Esophagus squamous epithelium (tissue), 5 donors: ENCODE measurements at places on chromosomes 5 and 9.

DNA sequence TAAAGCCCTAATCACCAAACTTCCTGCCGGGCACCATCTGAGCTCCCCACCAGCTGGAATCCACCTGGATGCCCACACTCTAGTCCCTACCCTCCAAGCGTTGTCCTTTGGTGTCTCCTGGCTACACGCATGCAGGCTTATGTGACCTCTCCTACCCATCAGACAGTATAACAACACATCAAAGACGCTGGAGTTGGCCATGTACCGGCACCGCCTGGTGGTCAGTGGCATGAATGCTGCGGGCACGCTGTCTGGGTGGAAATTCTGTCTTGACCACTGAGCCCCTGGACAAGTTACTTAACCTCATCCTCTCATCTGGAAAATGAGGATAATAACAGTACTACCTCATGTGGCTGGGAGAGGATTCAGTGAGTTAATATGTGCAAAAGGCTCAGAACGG lies 23.4 kb upstream of the CORO2A start:
- DNase-seq: no peak

GRCh38 chr9:125472562-125472925 lies 210.9 kb downstream of the GAPVD1 start:
- no peak for DNase-seq

DNA sequence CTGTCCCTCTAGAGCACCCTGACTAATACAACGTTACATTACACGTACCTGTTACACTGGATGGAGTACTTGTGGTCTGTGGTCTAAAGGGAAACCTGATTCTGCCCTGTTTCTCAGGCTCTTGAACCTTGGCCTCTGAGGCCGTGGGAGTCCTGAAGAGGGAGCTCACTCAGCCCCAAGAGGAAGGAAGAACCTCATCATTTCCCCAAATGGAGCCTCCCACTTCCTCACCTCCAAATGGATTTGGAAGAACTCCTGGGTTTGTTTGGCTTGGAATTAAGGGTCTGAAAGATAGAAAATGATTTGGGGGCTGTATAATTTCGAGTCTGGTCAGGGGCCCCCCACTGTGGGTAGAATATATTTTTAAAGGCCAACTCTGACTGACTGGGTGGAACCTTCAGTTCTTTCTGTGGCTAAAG lies 200.2 kb downstream of the SEMA6A start:
- no peak for DNase-seq

DNA sequence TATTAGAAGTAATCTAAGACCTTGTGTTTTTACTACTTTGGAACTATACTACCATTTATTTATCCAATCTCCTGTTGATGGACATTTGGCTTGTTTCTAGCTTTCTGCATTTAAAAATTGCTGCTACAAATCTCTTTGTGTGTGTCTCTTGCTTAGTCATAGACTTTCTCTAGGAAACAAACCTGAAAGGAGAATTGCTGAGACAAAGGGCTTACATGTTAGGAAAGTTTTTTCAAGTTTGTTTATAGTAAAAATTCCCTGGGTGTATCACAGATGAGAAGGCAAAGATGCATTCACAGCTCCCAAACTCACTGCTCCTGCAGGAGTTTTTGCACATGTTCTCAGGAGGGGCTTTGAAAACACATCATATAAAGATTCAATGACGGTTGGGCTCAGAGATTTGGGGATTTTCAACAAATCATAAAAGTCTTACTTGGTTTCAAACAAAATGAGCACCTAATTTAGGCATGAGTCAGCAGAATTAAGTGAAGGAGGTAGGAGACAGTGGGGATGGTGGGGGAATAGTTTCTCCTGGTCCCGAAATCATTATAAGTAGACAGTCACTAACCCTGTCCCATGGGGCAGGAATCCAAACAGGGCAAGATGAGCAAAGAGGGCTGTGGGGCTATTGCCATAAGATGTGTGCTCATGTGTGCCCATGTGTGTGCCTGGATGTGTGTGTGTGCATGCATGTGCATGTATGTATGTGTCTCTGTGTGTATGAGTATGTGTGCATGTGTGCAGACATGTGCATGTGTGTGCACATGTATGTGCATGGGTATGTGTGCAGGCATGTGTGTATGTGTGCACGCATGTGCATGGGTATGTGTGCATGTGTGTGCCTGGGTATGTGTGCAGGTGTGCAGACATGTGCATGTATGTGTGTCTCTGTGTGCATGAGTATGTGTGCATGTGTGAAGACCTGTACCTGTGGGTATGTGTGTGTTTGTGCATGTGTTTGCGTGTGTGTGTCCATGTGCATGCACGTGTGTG lies 43.4 kb upstream of the S1PR3 start:
- no peak for DNase-seq

DNA sequence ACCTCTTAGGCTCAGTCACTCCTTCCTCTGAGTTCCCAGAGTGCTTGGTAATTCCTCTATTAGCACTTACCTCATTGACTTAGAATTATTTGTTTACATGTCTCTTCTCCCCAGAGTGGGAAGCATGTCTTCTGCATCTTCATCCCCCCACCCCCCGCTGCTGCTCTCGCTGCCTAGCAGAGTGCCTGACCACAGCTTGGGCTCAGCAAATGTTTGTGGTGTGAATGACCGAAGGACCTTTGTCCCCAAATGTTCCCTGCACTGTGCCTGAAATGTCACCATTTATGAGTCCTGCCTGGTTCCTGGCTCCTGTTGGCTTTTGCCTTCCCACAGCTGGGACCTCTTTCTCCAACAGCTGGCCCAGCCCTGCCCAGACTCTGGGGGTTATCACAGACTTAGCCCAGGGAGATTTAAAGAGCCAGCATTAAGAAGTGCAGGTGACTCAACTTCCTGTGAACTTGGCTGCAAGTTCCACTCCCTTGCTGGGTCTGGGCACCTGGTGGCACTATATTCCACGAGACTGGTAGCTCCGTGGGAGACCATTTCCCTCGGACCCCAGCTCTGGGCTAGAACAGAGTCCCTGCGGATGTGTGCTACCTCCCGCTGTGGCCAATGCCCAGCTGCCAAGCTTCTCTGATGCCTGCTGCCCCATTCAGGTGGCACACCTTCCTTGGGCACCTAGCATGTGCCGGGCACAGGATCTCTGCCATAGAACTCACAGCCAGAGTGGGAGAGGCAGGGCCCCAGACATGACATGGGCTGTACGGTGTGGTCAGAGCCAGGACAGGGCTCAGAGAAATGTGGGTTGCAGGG lies 1.8 kb upstream of the HMCN2 start:
- DNase-seq: no peak

DNA sequence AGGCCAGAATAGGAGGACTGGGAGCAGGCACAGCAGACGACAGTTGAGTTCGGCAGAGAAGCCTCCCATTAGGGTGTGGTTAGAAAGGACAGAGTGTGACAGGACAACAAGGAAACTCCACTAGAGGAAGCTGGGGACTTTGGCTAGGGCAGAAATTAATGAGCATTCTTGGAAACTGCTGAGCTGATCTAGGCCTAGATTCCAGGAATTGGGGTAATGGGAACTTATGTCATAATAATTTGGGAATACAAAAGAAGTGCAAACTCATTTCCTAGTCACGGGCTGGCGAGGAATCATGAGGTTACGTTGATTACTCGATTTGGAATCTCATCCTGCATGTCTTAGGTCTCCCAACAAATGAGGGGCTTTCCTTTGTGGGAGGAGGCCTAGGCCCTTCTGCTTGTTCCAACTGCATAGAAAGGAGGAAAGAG lies 144.6 kb upstream of the RPS23 start:
- DNase-seq: no peak

GRCh38 chr5:128813317-128814070 lies 151.8 kb upstream of the SLC27A6 start:
- DNase-seq: no peak

- no peak for DNase-seq
Observed at GRCh38 chr9:121322037-121322736, 47.9 kb downstream of the STOM start.

GRCh38 chr5:63070001-63070400 lies 491.4 kb downstream of the LRRC70 start:
- DNase-seq: no peak

DNA sequence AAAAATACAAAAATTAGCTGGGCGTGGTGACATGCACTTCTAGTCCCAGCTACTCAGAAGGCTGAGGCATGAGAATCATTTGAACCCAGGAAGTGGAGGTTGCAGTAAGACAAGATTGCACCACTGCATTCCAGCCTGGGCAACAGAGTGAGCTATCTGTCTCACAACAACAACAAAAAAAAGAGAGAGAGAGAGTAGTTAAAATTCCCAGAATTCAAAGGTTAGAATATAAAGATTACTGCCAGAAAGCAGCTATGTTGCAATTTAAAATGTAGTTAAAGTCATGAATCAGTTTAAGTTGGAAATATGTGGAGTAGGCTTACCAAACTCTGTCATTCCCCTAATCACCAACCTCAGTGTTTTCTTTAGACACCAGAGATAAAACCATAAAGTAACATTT lies 58.7 kb upstream of the SUSD1 start:
- DNase-seq: no peak
